ENCODE measurements at places on chromosomes 11 and 22. TPM values are rescaled to one million over a fixed set of nuclear protein-coding genes. Genes with fewer than 3 reads are reported as not detected.

The NUP50 gene
- total RNA-seq = 64.3 TPM

The BCO2 gene
- 0.78 TPM for total RNA-seq

The PANX3 gene
- not detected for total RNA-seq

The F2 gene
- total RNA-seq = not detected

The OR6A2 gene
- total RNA-seq = 0.59 TPM

The NXPE1 gene
- not detected for total RNA-seq

The ROBO4 gene
- 26.6 TPM for total RNA-seq

The TRIOBP gene
- total RNA-seq = 191 TPM

The MUC2 gene
- not detected for total RNA-seq

The SPDYC gene
- not detected for total RNA-seq

The KRTAP5-7 gene
- total RNA-seq = not detected

The TEF gene
- total RNA-seq = 4.4 TPM

The SPON1 gene
- total RNA-seq = 1.6 TPM

The KCNJ5 gene
- not detected for total RNA-seq

The CYP2R1 gene
- total RNA-seq = 7.0 TPM

The NUCB2 gene
- 52.2 TPM for total RNA-seq

The FDXACB1 gene
- 2.6 TPM for total RNA-seq

The DSCAML1 gene
- not detected for total RNA-seq

The SUSD2 gene
- total RNA-seq = 15.6 TPM

The OSM gene
- total RNA-seq = not detected

The OR8D4 gene
- total RNA-seq = 0.37 TPM

The TRPC6 gene
- total RNA-seq = under 0.01 TPM

The GSTT2 gene
- total RNA-seq = not detected

The NOL12 gene
- total RNA-seq = 20.2 TPM

The SPTBN2 gene
- 0.39 TPM for total RNA-seq

The GRM5 gene
- under 0.01 TPM for total RNA-seq

The OR51E2 gene
- not detected for total RNA-seq

The TMEM191C gene
- 0.78 TPM for total RNA-seq

The TSPAN18 gene
- total RNA-seq = not detected

The UCP2 gene
- total RNA-seq = 0.59 TPM

The ANO5 gene
- total RNA-seq = not detected
